ENCODE measurements at places on chromosomes 2 and 18.

GRCh38 chr2:26472821-26473655 is 4.9 kb downstream of the OTOF start:
- DNase-seq, result no peak

- no peak for DNase-seq
Observed at GRCh38 chr18:12234451-12235190, 19.5 kb upstream of the CIDEA start.

DNA sequence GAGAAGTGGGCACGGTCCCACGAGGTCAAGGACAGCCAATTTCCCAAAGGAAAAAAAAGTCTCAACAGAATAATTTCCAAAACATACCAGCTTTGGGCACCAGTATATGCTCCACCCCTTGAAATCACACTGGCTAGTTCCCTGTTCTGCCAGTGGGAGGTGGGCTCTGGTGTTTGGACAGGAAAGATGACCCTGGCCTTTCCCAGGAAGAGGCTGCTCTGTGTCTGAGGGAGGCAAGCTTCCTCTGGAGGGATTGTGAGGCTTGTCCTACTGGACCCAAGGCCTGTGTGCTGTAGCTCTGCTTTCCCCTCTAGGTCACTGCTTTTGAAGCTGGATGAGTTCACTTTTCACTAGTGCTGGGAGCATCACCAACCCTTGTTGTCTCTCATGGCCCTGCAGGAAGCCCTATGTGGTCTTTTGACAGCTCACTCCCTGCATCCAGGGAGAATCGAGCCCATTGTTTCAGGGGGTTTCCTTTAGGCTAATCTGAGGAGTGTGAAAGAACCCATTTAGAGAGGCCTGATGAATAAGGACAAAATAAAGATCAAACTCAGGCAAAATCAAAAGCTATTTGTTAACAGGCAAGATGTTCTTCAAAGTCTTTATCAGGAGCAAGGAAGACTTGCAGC is 36.3 kb downstream of the CXCR4 start:
- DNase-seq, result no peak

DNA sequence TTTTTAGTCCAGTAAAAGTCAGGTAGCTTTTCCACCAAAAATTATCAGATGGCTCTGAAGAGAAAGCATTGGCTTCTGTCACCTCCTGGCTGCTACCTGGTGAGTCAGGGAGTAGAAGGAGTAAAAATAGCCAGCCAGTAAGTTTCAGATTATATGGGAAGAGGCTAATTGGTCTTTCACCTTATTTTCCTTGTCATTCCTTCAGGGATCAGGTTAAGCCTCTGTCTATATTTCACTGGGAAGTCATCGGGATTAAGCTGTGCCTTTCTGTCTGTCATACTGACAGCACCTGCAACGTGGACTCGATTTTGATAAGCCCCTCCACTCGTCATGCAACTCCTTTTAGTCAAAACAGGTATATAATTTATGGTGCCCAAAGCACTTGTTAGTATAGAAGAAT is 380.7 kb upstream of the CELF4 start:
- DNase-seq, result no peak

DNA sequence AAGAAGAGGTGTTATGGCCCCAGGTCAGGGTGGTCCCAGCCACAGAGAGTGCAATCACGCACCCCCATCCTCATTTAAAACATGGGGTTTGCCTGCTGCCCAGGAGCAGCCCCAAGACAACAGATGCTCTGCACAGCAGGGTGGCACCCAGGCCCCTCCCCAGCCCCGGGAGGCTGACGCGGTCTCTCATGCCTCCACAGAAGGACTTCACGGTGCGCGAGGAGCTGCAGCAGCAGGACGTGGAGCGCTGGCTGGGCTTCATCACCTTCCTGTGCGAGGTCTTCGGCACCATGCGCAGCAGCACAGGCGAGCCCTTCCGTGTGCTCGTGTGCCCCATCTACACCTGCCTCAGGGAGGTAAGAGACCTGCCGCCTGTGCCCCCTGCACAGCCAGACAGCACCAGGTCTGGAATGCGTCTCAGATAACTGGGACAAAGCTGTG is 133.7 kb downstream of the SMAD7 start:
- DNase-seq, result no peak

GRCh38 chr2:45769056-45769455 is 117.6 kb downstream of the PRKCE start:
- DNase-seq, result no peak

DNA sequence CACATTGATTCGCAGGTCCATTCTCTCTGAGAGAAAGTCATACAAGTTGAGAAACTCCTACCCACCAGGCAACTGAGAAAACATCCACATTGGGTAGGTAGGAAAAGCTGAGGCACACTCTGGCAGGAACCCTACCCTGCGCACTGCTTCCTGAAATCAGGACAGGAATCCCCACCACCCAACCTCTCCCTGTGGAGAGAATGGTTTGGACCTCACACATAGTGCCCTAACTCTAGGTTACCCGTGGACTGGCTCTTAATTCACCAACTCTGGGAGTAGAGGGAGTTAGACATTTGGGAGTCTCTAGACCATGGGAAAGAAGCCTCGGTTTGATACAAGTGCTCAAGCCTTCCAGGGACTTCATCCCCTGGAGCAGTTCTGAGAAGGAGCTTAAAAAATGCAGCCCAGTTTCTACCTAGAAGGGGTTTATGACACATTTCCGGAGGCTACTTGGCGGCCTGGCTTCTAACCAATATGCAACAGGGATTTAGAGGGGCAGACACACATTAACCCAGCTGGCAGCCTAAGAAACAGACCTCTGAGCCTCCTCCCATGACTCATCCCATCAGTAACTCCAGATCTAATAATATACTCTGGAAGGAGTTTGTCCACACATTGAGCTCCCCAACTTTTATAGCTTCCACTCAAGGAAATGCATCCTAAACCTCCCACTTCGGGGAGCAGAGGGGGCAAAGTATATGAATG is 136.7 kb downstream of the EML6 start:
- no peak for DNase-seq

- DNase-seq, result no peak
Observed at GRCh38 chr2:102703748-102704147, 58.1 kb upstream of the TMEM182 start.

- no peak for DNase-seq
Observed at GRCh38 chr2:130152816-130153595, 8.1 kb upstream of the CCDC74B start.

GRCh38 chr2:15303874-15304273 is 257.3 kb downstream of the NBAS start:
- DNase-seq, result no peak

GRCh38 chr2:30422444-30423040 is 24.5 kb upstream of the LCLAT1 start:
- DNase-seq, result peak; percentile 37

GRCh38 chr2:64165706-64166105 is 21.5 kb upstream of the PELI1 start:
- no peak for DNase-seq

DNA sequence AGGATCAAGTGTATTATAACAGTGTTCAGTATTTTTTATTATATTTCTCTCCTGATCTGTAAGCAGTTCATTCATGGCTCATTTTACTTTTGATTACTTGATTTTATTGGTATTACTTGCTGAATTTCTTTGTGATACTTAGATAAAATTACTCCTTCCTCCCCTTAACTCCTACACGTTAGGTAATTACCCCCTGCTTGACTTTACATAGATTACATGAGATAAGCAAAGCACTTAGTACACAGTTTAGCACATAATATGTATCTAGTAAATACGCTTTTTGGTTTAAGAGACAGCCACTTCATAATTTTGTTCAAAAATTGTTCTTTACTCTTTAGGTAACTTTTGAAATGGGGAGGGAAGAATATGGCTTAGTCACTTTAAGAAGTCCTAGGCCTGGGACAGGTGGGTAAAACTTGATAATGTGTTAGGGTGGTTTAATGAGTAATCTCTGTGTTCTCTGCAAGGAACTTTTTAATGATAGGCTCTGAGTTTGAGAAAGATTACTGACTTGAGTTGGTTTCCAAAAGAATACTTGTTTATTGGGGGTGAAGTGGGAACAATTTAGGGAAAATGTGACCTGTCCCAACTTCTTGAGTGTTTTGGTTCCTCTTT is 80.9 kb downstream of the NCOA1 start:
- DNase-seq, result no peak

GRCh38 chr2:80281049-80281448 is 23.5 kb downstream of the LRRTM1 start:
- no peak for DNase-seq

DNA sequence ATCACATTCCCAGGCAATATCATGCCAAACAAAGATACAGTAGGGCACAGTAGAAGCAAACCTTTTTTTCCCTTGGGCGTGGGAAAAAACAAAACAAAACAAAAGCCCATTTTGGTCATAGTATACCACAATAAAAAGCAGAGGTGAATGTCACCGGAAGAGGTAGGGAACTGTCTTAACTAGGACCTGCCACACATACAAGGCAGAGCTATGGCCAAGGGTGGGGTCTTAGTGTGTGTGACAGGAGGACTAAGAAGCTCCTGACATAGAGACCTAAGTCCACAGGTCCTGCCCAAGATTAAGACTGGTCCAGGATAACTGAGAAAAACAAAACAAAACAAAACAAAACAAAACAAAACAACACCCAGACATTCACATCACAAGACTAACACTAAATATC is 441.2 kb upstream of the DSEL start:
- DNase-seq, result no peak

GRCh38 chr2:65129286-65129825 is 550 bp downstream of the RAB1A start:
- DNase-seq, result peak; percentile 8

DNA sequence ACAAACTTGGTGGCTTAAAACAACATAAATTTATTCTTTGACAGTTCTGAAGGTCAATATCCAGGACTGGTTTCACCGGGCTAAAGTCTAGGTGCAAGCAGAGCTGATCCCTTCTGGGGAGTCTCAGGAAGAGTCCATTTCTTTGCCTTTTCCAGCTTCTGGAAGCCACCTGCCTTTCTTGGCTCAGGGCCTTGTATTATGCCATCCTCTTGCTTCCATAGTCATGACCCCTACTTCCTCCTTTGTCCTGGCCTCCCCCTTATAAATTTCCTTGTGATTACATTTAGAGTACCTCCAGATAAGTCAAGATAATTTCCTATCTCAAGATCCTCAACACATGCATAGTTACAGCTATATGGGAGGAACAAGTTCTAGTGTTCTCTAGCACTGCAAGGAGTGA is 1089.5 kb downstream of the LRP1B start:
- no peak for DNase-seq

- no peak for DNase-seq
Observed at GRCh38 chr2:228845162-228845925, 425.7 kb downstream of the PID1 start.

DNA sequence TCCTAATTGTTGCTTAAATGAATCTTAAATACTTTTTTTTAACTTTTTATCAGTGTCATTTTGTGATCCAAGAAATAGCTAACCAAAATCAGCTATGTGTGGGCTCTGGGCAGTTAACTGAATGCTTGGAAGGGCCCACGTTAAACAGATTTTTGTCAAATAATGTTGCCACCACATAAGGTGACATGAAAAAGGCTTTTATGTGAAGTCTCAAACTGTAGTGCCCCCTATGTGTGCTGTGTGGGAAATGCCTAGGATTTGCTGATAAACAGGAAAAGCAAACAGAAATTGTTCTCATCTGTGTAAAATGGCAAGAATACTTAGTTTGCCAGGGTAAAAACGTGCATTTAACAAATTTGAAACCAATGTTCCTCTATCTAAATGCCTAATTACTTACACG is 242.2 kb downstream of the ZNF516 start:
- DNase-seq, result no peak

- no peak for DNase-seq
Observed at GRCh38 chr2:236160366-236161081, 7.7 kb downstream of the GBX2 start.

DNA sequence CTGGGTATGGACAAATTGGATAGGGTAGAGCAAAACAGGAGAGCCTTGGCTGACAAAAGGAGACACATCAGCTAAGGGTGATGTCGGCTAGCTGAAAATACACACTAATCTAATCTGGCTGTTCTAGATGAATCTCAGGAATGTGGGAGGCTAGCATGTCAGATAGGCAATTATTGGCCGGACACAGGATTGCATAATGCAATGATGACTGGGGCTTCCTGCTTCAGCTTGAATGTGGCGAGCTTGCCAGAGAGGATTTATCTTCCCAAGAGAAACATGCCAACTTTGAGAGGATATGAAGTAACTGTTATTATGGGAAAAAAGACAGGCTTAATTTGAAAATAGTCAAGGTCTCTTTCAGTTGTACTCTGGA is 102.4 kb downstream of the TRIB2 start:
- no peak for DNase-seq

- DNase-seq, result no peak
Observed at GRCh38 chr2:74648009-74648443, at the start of gene M1AP. TSS of gene M1AP (minus strand) at chr2:74648330. CDS start at chr2:74640275, 8,055 bp downstream.

DNA sequence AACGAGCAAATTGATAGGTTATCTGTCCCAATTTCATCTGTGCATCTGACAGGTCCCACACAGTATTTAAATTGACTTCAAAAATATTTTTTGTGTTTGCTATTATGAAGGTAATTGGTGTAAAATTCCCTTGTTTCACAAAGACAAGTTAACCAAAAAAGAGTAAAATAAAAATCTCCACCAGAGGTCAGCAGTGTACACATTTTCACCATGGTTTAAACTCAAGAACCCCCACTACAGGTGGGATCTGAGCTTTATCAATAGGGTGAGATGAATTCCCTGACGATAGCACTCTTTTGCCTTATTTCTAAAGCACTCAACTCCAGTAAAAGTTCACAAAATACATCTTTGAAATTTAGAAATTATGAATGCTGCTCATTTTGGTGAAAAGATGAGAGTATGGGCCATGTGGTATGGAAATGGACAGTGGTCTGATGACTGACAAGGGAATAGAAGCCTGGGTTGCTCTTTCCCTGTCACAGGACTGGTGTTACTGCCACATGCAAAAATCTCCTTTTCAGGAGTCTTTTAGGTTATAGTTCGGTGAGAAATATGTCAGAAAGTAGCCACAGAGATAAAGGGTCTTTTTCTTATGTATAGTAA is 68.0 kb downstream of the SERPINB8 start:
- DNase-seq, result no peak

DNA sequence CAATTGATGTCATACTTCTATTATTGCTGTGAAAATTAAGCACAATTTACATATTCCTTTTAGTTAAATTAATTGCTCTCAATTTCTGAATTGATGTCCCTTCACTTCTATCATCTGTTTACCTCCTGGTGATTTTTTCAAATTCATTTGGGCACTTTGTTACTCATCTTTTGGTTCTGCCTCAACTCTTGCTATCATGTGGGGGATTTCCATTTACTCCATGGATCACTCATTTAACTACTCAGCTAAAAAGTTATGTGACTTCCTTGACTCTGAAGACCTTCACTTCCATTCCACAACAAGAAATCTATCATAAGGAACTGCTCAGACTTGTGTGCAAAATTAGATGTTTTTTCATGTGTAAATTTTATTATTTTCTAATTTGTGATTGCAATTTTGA is 126.2 kb downstream of the EHBP1 start:
- DNase-seq, result no peak
